ENCODE measurements at places on chromosomes 12 and 14. TPM values are rescaled to one million over a fixed set of nuclear protein-coding genes. Genes with fewer than 3 reads are reported as not detected.

- no peak overlapping the region for H3K27ac ChIP-seq
- no peaks in the 10 kb centered on the region for H3K4me1 ChIP-seq
- peak; percentile 8 for DNase-seq
- no peaks in the 10 kb centered on the region for H3K36me3 ChIP-seq
These were observed 80.6 kb upstream of the TMEM233 start for GRCh38 chr12:119512772-119513497.

DNA sequence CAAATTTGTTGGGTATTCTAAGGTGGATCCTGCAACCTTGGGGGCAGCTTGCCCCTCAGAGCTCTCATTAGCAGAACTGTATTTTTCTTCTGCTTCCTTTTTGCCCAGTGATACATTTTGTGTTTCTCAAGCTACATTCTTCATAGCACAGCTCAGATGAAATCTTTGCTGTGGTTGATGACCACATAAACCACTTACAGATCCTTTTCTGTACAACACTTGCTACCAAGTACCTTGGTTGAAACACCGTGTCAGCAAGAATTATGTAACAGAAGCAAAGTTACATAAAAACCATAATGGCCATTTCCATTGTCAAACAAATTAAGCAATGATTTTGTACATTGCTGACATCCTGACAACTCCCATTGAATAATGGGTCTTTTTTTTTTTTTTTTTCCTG, 9.7 kb upstream of the PLBD1 start:
- peaks cover 7% of the 10 kb centered on the region for H3K27me3 ChIP-seq
- H3K27ac ChIP-seq = no peak overlapping the region
- peak; percentile 29 for DNase-seq
- peaks cover 12% of the 10 kb centered on the region for H3K4me1 ChIP-seq
- no peak overlapping the region for H3K4me3 ChIP-seq

DNA sequence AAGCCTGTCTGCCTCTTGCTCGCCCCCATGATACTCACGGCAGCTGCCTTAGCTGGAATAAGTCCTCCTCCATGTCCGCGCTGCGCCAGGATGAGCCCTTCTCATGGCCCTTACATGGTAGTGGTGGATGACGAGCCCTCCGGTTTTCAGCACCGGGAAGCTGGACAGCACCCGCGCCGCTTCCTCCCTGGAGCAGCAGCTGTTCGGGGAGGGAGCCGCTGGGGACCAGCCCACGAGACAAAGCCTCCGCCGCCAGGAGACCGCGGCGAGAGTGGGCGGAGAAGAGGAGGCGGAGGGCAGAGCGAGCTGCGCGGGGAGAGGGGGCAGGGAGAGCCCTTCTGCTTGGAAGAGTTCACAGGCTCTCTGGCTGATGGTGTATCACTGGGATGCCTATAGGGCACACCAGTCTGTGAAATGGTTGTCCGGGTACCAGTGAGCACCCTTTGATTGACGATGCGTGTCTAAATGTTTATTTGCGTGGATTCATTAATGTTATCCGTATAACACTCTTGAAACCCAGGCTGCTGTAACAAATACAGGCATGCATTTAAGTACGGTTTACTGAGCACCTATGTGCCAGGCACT, at the start of gene SVOP:
TSS of gene SVOP (minus strand) at position 273 of the 585 bp plus-strand sequence. CDS start at position 73, 200 bp downstream.
- DNase-seq = peak; percentile 26
- H3K4me1 ChIP-seq = no peaks in the 10 kb centered on the region
- H3K27me3 ChIP-seq = peaks cover 28% of the 10 kb centered on the region
- no peak within 1 kb of the TSS for H3K4me3 ChIP-seq
- no peak within 1 kb of the TSS for H3K27ac ChIP-seq
- no peaks in the 10 kb centered on the region for H3K36me3 ChIP-seq

- no peak overlapping the region for H3K4me3 ChIP-seq
- no peaks in the 10 kb centered on the region for H3K4me1 ChIP-seq
- no peaks in the 10 kb centered on the region for H3K36me3 ChIP-seq
- no peak for DNase-seq
These were observed 519.8 kb upstream of the TMPO start for GRCh38 chr12:97995559-97995958.

- H3K27me3 ChIP-seq = peaks cover 2% of the 10 kb centered on the region
- no peak overlapping the region for H3K27ac ChIP-seq
These were observed 245.8 kb upstream of the PDZRN4 start for GRCh38 chr12:40942326-40942725.

DNA sequence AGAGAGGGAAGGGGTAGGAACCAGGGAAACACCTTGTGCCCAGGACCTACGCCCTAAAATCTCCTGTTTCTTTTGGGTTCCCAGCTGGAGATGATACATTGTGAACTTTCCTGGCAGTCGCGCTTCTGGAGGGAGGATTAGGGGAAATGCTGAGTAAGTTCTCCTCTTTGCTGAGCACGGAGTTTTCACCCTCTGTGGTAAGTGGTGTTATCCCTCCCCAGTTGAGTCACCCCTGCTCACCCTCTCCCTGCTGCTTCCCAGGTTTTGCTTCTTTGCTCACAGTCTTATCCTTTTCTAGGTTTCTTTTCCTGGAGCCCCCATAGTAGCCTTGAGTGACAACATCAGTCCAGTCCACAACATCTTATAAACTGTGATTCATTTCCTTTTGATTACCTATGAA, 789.1 kb downstream of the TMEM121 start:
- no peak overlapping the region for H3K4me3 ChIP-seq
- H3K36me3 ChIP-seq = no peaks in the 10 kb centered on the region
- peaks cover 14% of the 10 kb centered on the region for H3K27me3 ChIP-seq
- H3K4me1 ChIP-seq = no peaks in the 10 kb centered on the region
- no peak for DNase-seq

The PZP gene
- not detected for total RNA-seq

The PYGL gene
- total RNA-seq = not detected

The BCL11B gene
- 116 TPM for total RNA-seq

The PPP1R1A gene
- total RNA-seq = not detected

The TAS2R31 gene
- total RNA-seq = 3.0 TPM
